Activated naive CD4-positive, alpha-beta T cell treated with anti-CD3 and anti-CD28 coated beads, Interleukin-2, amount 10 ng/mL, durations not matched to agents 7 days and 5 days (primary cell): ENCODE measurements at places on chromosomes 1 and 21.
A peak's percentile ranks its signal among the peaks of the same experiment; 100 is the strongest.

GRCh38 chr1:154474802-154475201 lies 27.2 kb upstream of the TDRD10 start:
- no peaks in the 10 kb centered on the region for H3K36me3 ChIP-seq
- H3K27ac ChIP-seq: no peak overlapping the region
- no peak for DNase-seq
- peaks cover 15% of the 10 kb centered on the region for H3K4me1 ChIP-seq

DNA sequence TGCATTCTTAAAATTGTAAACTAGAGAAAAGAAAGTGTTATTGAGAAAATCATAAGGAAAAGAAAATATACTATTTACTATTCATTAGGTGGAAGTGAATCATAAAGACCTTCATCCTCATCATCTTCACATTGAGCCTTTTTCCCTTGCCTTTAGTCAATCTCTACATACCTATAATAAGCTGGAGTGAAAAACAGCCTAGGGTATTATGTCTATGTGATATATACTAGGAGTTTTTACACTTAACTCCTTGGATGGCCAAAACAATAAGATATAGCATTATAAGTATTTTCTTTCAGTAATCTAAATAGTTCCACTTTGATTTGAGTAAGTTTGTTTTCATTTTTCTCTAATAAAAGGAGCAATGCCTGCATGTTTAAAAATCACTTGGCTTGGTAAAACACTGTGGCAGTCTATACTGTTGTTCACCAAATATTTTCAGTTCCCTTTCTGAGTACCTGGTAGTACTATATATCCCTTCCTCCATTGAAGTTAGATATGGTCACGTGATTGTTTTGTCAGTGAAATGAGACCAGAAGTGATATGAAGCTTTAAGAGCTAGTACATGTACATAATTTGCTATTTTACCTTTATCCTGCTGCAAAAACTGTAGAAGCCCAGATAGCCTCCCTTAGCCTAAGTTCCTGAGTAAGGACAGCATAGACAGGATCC lies 78.3 kb downstream of the CLEC20A start:
- no peak overlapping the region for H3K4me3 ChIP-seq
- no peaks in the 10 kb centered on the region for H3K4me1 ChIP-seq
- no peak overlapping the region for H3K27ac ChIP-seq
- H3K36me3 ChIP-seq: no peaks in the 10 kb centered on the region
- DNase-seq: no peak

GRCh38 chr1:99539131-99539530 lies 106.8 kb upstream of the PALMD start:
- H3K4me3 ChIP-seq: no peak overlapping the region
- DNase-seq: no peak
- no peak overlapping the region for H3K27ac ChIP-seq
- no peaks in the 10 kb centered on the region for H3K4me1 ChIP-seq
- no peaks in the 10 kb centered on the region for H3K27me3 ChIP-seq
- no peaks in the 10 kb centered on the region for H3K36me3 ChIP-seq

GRCh38 chr1:31788825-31789256 lies 24.7 kb upstream of the ADGRB2 start:
- no peaks in the 10 kb centered on the region for H3K36me3 ChIP-seq
- DNase-seq: no peak
- H3K27me3 ChIP-seq: peaks cover 52% of the 10 kb centered on the region
- H3K27ac ChIP-seq: peak overlapping the region; percentile 75
- peak overlapping the region; percentile 83 for H3K4me3 ChIP-seq
- peaks cover 13% of the 10 kb centered on the region for H3K4me1 ChIP-seq

DNA sequence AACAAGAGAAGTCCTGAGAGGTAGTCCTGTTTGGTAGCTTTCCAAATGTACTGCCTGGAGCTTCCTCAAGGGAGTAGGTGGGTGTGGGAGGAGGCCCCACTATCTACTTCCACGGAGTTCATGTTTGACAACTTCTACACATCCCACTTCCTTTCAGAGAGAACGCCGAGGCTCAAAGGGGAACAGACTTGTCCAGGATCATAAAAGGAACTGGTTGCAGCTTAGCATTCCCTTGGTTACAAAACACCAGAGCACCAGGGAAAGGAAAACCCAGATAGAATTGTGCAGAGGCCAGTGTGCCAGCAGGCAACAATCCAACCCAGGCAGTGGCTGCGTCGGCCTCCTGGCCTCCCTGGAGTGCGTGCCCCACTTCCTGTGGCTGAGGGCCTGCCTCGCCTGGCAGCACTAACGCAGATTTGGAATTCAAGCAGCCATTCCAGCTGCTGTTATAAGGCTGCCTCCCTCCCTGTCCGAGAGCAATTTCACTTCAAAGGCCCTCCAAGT lies 4.2 kb upstream of the RAP1GAP start:
- H3K27ac ChIP-seq: no peak overlapping the region
- peaks cover 2% of the 10 kb centered on the region for H3K36me3 ChIP-seq
- peaks cover 7% of the 10 kb centered on the region for H3K4me1 ChIP-seq
